ENCODE measurements at places on chromosomes 5 and 9.

GRCh38 chr5:14114615-14115251, 28.4 kb upstream of the TRIO start:
- no peak for DNase-seq

- DNase-seq, result no peak
Observed at GRCh38 chr9:81411961-81412360, 277.4 kb downstream of the TLE1 start.

DNA sequence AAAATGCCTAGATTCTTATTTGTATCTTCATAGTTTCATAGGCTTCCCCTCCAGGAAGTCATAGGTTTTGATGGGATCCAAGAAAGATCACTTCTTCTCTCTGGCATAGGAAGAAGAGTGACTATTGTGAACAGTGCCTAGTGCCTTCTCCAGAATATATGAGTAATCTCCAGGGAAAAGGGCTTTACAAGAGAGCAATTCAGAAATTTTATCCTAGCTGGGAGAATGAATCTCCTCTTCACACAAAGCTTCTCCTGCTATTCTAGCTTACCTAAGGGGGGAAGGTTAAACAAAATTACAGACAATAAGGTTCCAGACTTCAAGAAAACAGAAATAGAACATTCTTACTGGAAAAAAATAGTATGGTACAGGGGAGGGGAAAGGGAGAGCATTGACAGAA, 1193.3 kb upstream of the CDH6 start:
- DNase-seq, result no peak

GRCh38 chr5:120621339-120621738, 157.2 kb downstream of the PRR16 start:
- DNase-seq, result no peak

GRCh38 chr9:131423171-131423581, 29.3 kb downstream of the PRRC2B start:
- no peak for DNase-seq

- DNase-seq, result no peak
Observed at GRCh38 chr9:4798281-4799032, 5.7 kb downstream of the RCL1 start.
